Breast epithelium (tissue), 4 donors: ENCODE measurements at places on chromosomes 4 and X. TPM values are rescaled to one million over a fixed set of nuclear protein-coding genes. Genes with fewer than 3 reads are reported as not detected.
A peak's percentile ranks its signal among the peaks of the same experiment; 100 is the strongest.

GRCh38 chrX:69022430-69022829 is 142.8 kb downstream of the PJA1 start:
- H3K4me3 ChIP-seq = no peak overlapping the region
- no peak for DNase-seq
- no peaks in the 10 kb centered on the region for H3K4me1 ChIP-seq
- H3K27ac ChIP-seq = no peak overlapping the region

- H3K27me3 ChIP-seq = no peaks in the 10 kb centered on the region
- H3K36me3 ChIP-seq = no peaks in the 10 kb centered on the region
- H3K4me1 ChIP-seq = no peaks in the 10 kb centered on the region
- H3K4me3 ChIP-seq = no peak overlapping the region
Measured at GRCh38 chr4:55807556-55807955, 12.0 kb upstream of the EXOC1L start.

GRCh38 chrX:38561951-38562719 is 793 bp downstream of the TSPAN7 start:
- no peak overlapping the region for H3K27ac ChIP-seq
- peak overlapping the region; percentile 47 for H3K4me3 ChIP-seq
- H3K36me3 ChIP-seq = no peaks in the 10 kb centered on the region
- H3K27me3 ChIP-seq = no peaks in the 10 kb centered on the region
- no peaks in the 10 kb centered on the region for H3K4me1 ChIP-seq
- no peak for DNase-seq

- DNase-seq = no peak
- H3K27me3 ChIP-seq = no peaks in the 10 kb centered on the region
- peaks cover 6% of the 10 kb centered on the region for H3K36me3 ChIP-seq
- H3K4me1 ChIP-seq = no peaks in the 10 kb centered on the region
- H3K27ac ChIP-seq = no peak overlapping the region
- no peak overlapping the region for H3K4me3 ChIP-seq
Measured at GRCh38 chr4:94274912-94275311, 67.2 kb downstream of the SMARCAD1 start.

PIGA gene
- total RNA-seq = 9.8 TPM
